ENCODE measurements at places on chromosomes 12 and 14. TPM values are rescaled to one million over a fixed set of nuclear protein-coding genes. Genes with fewer than 3 reads are reported as not detected.

FAM177A1 gene
- total RNA-seq, result 45.0 TPM

SOAT2 gene
- not detected for total RNA-seq

CCDC177 gene
- not detected for total RNA-seq

DCN gene
- not detected for total RNA-seq

FGF6 gene
- total RNA-seq, result not detected

KCNK13 gene
- total RNA-seq, result 0.07 TPM

PTPRQ gene
- total RNA-seq, result not detected

CLEC7A gene
- total RNA-seq, result 0.83 TPM

OR4K2 gene
- not detected for total RNA-seq

CMA1 gene
- total RNA-seq, result not detected

TIGAR gene
- total RNA-seq, result 14.2 TPM

C12orf60 gene
- 1.8 TPM for total RNA-seq

SYCP3 gene
- total RNA-seq, result 0.93 TPM

KCNC2 gene
- not detected for total RNA-seq

TMEM121 gene
- total RNA-seq, result 4.2 TPM

GALNT6 gene
- 14.9 TPM for total RNA-seq

RSRC2 gene
- total RNA-seq, result 98.4 TPM

SLC7A7 gene
- total RNA-seq, result not detected

FANCM gene
- 13.1 TPM for total RNA-seq

GUCY2C gene
- not detected for total RNA-seq

SDR9C7 gene
- not detected for total RNA-seq

RNASE3 gene
- total RNA-seq, result not detected

KCTD10 gene
- total RNA-seq, result 52.5 TPM

TAS2R19 gene
- total RNA-seq, result 4.5 TPM

TAS2R46 gene
- 1.6 TPM for total RNA-seq

SPX gene
- 0.95 TPM for total RNA-seq

DPY19L2 gene
- total RNA-seq, result 0.56 TPM

LIN7A gene
- 1.5 TPM for total RNA-seq

IFT81 gene
- total RNA-seq, result 1.3 TPM
